ENCODE measurements at places on chromosomes 7 and 10.

DNA sequence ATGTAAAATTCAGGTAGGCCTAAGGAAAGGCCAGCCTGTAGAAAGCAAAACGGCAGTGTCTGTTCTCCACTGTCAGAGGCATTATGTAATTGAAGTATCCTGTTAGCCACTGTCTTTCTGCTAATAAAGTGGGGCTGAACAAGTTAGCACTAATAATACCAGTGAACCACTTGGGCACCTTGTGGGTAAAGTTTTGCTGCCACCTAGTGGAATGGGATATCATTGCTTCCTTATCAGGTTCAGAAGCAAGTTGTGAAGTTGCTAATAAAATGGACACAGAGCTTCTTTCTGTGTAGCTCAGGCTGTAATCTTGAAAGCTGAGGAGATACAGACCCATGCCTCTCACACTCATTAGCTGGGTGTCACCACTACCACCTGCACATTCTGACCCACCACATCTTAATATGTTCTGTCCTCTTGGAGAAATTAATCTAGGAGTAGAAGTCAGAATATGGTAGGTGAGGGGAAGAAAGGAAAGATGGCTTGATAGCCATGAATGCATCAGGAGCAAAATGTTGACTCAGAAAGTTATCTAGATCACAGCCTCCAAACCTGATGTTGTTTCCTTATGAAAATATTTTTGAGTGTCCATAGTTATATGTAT lies 175.1 kb downstream of the SEPTIN7 start:
- DNase-seq = no peak

DNA sequence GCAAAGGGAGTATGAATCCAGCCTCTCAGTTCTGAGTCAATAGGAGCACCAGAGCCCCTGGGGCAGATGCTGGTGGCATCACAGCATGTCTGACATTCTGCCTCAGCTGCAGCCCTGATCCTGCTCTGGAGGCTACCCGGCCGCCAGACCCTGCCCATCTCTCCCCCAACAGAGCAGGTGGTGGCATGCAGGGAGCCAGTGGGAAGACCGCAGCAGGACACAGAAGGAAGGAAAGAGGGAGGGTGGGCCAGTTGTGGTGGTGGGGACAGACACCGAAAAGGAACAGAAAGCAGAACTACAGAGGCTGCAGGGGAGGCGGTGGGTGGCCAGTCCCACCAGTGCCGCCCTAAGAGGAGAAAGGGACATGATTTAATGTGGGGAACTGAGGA lies 35.3 kb downstream of the BLNK start:
- DNase-seq = no peak

DNA sequence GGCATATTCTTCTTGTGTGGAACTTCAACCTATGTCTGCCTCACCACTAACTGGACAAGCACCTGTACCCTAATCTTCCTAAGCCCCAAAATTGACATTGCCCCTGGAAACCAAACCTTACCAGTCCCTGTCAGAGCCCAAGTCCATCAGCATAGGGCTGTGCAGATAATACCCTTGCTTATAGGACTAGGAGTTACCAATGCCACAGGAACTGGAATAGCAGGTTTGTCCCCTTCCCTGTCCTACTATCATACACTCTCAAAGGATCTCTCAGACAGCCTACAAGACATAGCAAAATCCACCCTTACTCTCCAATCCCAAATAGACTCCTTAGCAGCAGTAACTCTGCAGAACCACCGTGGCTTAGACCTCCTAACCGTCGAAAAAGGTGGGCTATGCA lies 19.8 kb downstream of the ZNF107 start:
- no peak for DNase-seq

GRCh38 chr10:113053091-113053490 lies 103.0 kb downstream of the TCF7L2 start:
- no peak for DNase-seq

DNA sequence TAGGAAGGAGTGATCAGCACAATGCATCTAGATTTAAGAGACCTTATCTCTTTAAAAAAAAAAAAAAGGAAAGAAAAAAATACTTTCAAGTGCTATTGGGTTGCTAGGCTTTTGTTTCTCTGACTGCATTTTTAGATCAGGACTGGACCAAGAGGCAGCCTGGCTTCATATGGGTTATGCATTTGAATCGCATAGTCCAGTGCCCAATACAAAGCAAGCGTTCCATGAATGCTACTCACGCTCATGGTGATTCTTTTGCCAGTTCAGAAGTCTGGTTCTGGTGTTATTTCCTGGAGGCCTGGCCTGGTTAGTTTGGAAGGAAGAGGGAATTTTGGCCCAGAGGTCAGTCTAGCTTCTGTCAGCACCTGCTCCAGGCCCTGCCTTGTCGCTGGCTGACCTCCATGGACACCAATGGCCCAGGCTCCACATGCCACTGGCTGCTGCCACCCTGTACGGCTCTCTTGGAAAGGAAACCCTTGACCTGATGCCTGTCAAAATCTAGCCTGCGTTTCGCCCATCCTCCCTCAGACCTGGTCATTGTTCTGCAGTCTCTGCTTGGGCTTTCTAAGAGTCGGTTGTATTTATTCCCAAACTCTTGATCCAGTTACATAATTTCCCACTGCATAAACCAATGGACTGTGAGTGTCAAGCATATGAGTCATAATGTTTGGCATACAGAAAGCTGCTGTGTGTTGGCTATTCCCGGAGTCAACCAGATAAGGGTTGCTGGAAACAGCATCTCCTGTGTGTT lies 74.3 kb upstream of the MKX start:
- DNase-seq = no peak

GRCh38 chr10:29850371-29850770 lies 209.0 kb downstream of the JCAD start:
- no peak for DNase-seq
